ENCODE measurements at places on chromosomes 7 and 10. TPM values are rescaled to one million over a fixed set of nuclear protein-coding genes. Genes with fewer than 3 reads are reported as not detected.

DNA sequence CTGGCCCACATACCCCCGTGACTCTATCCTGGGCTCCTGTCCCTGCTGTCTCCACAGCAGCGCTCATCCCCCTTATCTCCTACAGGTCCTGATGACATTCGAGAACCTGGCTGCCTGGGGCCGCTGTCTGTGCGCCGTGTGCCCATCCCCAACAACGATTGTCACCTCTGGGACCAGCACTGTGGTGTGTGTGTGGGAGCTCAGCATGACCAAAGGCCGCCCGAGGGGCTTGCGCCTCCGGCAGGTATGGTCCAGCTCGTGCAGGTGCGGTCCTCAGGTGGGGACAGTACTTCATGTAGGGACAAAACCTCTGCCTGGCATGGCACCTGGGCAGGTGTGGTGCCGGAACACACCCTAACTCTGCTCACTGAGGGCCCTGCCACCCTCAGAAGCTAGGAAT is 30.4 kb upstream of the LRRC18 start:
- no peak for DNase-seq

DNA sequence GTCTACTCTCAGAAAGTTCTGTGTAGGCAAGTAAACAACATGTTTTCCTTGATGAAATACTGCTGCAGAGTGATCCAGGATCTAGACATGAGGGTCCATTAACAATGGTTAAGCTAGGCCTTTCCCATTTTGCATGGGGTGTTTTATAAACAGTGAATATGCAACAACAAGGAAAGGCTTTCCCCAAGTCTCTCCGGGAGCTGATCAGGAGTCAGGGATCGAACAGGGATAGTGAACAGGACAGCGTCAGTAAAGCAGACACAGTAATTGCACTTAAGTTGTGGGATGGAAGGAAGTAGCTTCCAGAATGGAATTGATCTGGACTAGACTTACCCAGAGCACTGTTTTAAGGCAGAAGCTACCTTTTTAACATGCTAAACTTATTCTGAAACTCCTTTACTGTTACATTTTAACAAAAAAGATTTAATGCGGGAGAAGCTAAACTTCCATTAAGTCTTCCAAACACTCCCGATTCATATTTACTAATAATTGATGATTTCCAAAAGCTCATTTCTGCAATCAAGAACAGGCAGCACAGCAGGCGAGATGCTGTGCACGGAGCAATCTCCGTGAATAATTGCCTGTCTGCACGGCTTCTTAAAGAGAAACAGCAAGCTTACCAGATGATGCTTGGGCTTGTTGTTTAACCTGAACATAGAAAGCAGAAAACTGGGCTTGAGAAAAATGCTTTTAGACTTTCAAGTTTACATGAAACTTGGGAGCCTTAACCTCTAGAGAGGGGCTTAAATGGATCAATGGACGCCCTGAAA is 50.3 kb upstream of the DOCK1 start:
- DNase-seq = no peak

DNA sequence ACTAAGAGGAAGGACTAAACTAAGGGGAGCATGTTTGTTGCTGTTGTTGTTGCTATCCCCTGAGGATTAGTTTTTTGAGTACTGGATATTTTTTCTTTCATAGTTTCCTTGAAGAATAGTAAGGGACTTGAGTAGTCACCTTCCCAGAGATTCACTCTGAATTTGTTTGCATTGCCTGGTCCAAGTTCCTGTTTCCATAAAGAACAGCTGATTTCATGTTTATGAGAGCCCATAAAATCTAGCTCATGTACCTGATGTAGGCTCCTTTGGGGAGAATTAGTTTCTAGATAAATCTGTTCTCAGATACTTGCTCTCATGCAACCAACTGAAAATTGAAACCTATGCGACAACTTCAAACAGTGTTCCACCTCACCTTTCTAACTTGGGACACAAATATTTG is 464.4 kb upstream of the MBL2 start:
- DNase-seq = no peak

Gene MYH16
- total RNA-seq = not detected

Gene SLC29A4
- total RNA-seq = 3.2 TPM

DNA sequence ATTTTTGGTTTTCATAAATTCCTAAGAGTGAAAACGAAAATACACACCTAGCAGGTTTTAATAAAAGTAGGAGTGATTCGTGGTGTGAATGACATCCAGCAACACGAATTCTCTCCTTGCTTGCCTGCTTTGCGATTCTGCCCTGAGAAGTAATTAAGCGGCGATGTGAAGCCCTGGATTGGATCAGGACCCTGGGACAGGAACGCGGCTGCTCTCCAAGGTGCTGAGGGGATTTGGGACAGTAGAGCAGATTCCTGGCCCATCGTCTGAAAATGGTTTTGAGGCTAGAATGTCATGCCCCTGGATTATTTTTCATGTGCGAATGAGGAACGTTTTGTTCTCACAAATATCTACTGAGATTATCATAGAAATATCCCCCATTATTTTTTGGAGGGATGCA is 7.8 kb downstream of the NPS start:
- DNase-seq = no peak

GRCh38 chr7:143285806-143286521 is 1.2 kb downstream of the TMEM139 start:
- no peak for DNase-seq

Gene FAM241B
- not detected for total RNA-seq

GRCh38 chr7:74306004-74306729 is 17.0 kb downstream of the CLIP2 start:
- DNase-seq = no peak

DNA sequence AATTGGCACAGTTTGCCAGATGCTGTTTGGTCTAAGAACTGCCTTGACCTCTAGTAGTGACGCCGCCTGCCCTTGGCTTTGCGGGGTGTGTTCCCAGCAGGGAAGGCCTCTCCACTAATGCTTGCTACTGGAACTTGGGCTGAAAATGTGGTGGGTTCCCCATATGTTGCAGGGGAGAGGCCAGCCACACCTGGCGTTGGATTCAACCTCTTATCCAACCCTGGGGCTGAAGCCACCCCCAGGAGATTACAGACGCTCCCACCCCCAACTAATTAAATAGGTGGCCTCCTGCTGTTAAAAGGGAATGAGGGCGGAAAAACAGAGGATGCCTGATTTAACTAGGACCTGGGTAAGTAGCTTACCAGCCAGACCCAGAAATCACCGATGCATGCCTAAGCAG is 19.2 kb upstream of the ATOH7 start:
- DNase-seq = no peak

- no peak for DNase-seq
These were observed 21.6 kb downstream of the HIP1 start for GRCh38 chr7:75716992-75717626.

- DNase-seq = no peak
These were observed 302.1 kb upstream of the IMMP2L start for GRCh38 chr7:111864291-111864976.

Gene ADIRF
- total RNA-seq = 882 TPM

Gene TAX1BP1
- total RNA-seq = 32.6 TPM

DNA sequence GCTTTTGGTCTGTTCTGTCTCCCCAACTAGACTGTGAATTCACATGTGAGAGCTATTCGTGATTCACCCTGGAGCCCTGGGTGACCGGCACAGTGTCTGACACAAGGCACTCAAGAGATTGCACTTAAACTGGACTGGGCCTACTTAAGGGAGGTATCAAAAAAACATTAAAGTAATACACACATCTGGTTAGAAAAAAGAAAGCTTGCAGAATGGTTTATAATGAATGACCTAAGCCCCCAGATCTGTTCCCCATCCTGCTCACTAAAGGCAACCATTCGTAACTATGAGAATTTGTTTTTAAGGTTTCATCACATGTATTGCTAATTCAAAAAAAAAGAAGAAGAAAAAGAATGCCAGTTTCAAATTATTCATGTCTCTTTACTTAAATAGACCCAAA is 74.5 kb downstream of the DGKI start:
- no peak for DNase-seq

DNA sequence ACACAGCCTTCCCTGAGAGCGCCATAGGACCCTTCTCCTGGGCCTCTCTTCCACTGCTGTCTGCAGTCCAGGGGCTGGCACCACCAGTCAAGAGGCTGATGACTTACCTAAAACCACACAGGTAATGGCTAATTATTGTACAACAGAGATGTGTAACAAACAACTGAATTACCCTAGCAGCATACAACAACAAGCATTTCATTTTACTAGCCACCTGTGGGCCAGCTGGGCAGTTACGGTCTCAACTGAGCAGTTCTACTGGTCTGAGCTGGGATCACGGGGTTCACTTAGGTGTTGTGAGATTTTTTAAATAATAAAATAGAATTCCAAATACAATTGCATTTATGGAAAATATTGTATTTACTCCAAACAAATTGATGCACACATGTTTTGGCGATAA is 431.9 kb downstream of the TNS3 start:
- no peak for DNase-seq

DNA sequence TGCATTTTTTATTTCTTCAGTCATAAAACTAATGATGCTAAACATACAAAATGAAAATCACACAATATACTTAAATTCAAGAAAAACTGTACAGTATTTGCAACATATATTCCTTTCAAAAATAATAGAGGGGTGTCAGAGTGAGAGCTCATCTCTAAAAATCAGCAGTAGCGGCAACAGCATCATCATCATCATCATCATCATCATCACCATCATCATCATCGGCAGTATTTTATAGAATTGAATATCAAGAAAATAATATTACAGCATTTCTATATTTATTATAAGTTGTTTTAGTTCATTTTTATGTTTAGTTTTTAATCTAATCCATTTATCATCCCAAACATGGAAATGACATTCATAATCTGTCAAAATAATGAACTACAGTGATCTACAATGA is 67.4 kb upstream of the PPP1R3A start:
- DNase-seq = no peak

GRCh38 chr7:129285111-129285510 is 60.3 kb downstream of the AHCYL2 start:
- DNase-seq = no peak

DNA sequence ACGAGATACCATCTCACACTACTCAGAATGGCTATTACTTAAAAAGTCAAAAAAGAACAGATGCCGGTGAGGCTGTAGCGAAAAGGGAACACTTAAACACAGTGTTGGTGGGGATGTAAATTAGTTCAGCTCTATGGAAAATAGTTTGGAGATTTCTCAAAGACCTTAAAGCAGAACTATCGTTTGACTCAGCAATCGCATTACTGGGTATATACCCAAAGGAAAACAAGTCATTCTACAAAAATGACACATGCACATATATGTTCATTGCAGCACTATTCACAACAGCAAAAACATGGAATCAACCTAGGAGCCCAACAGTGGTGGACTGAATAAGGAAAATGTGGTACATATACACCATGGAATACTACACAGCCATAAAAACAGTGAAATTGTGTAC is 56.9 kb downstream of the SAMD9 start:
- no peak for DNase-seq

Gene APBB1IP
- total RNA-seq = not detected

DNA sequence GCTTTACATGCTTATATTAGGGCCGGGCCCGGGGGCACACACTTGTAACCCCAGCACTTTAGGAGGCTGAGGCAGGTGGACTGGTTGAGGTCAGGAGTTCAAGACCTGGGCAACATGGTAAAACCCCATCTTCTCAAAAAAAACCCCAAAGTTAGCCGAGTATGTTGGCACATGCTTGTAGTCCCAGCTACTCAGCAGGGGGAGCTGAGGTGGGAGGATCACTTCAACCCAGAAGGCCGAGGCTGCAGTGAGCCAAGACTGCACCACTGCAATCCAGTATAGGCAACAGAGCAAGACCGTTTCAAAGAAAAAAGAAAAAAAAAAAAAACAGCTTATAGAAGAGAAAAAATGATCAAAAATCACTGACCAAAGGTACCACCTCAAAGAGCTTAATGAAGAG is 63.1 kb downstream of the AMZ1 start:
- no peak for DNase-seq

GRCh38 chr10:17859492-17860156 is 50.5 kb downstream of the MRC1 start:
- DNase-seq = no peak

DNA sequence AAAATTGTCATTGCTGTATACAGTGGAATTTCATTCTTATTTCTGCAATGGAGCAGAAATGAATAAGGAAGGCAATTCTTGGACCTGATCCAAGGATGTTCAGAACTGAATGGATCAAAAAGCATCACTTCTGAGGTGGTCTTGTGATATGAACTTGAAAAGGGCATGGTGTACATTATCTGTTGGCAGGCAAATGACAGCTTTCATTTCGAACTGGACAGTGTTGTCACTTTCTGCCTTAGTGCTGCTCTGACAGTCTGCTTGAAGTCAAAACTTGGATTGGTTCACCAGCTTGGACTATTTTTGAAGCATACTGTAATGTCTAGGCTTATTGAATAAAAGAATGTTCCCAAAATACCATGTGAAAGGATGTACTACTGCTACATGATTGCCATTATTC is 52.0 kb downstream of the VCL start:
- DNase-seq = no peak

Data from ascending aorta (tissue), 2 donors.